ENCODE measurements at places on chromosomes 6 and 20. TPM values are rescaled to one million over a fixed set of nuclear protein-coding genes. Genes with fewer than 3 reads are reported as not detected.

GRCh38 chr20:45100563-45101245 is at the start of gene KCNS1:
Gene KCNS1, minus strand, starts transcription at chr20:45101127. Its CDS starts 1,891 bp downstream, at chr20:45099236.
- H3K4me3 ChIP-seq = no peak within 1 kb of the TSS
- H3K27me3 ChIP-seq = peaks cover 49% of the 10 kb centered on the region
- DNase-seq = no peak
- H3K27ac ChIP-seq = no peak within 1 kb of the TSS
- no peaks in the 10 kb centered on the region for H3K36me3 ChIP-seq

DNA sequence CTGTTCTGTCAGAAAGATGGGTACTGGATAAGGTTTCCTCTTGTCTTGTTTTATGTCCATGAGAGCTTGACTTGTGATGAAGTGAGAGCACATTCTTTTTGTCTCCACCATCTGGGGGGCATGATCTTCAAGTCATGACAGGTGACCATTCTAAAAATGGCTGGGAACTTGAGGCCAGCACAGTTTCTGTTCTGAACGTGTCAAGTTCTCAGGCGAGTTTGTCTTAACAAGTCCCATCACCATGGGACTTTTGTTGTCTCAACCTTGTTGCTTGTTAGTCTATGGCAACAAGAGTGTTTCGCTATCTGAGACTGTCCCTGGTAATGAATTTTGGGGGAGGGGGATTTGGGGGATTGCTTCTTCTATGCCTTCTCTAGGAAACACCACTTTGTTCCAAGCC is 25.6 kb upstream of the ENPP4 start:
- DNase-seq = no peak
- H3K27ac ChIP-seq = no peak overlapping the region
- H3K4me1 ChIP-seq = no peaks in the 10 kb centered on the region
- no peak overlapping the region for H3K4me3 ChIP-seq
- no peaks in the 10 kb centered on the region for H3K27me3 ChIP-seq

- H3K27ac ChIP-seq = no peak overlapping the region
- DNase-seq = no peak
- H3K36me3 ChIP-seq = no peaks in the 10 kb centered on the region
Observed at GRCh38 chr6:87789198-87789899, 87.3 kb upstream of the AKIRIN2 start.

The ENTPD6 gene
- total RNA-seq = 33.8 TPM

The YWHAB gene
- 291 TPM for total RNA-seq
